ENCODE measurements at places on chromosomes 1 and 21.

DNA sequence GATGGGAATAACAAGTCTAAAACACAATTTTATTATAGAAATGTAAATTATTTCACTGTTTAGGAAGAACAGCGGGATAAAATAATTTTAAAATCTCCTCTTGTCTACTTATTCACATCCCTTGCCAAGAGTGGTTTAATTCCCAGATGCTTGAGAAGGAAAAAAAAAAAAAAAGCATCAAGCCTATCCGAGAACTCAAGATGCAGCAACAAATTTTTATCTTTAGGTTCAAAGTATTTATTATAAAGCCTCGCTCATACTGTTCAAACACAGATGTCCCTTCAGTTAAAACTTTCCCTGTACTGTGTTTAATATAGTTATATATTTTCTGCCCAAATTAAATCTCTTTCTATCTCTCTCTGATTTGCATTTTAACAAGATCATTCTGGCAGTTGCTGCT lies 1615.8 kb downstream of the PLA2G4A start:
- DNase-seq: no peak

- no peak for DNase-seq
These were observed 211.7 kb downstream of the GRIK3 start for GRCh38 chr1:36822648-36823047.

GRCh38 chr1:55055084-55055882 lies 15.9 kb downstream of the PCSK9 start:
- DNase-seq: no peak

GRCh38 chr1:153629971-153630370 lies 1.7 kb downstream of the S100A1 start:
- DNase-seq: no peak

DNA sequence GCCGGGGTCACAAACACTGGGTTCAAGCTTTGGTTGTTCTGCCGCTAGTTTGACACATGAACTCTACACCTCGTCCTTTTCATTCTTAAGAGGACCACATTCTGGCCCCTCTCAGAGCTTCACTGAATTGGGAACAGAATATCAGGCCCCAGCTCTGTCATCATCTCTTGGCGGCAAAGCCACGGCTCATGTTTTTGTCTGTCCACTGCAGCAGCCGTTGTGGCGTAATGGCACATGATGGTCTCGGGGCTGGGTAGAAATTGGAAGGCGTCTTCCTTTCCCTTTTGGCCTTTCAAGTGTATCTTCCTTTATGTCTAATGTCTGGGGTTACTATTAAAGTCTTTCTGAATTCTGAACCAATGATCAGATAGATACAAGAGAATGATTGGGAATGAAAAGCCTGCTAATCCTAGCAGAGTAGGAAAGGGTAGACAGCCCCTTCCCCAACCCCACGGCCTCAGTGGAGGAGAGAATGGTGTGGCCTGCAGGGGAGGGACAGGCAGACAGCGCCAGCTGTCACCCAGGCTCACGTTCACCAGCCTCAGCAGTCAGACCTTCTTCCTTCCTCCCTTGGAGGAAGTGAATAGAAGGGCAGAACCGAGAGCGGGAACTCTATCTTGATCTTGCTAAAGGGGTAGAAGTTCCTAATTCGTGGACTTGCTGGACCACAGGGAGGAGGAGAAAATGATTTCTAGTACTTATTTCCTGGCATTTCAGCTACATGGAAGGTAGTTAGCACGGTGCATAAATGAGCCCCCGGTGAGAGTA lies 498.1 kb downstream of the KIF26B start:
- DNase-seq: no peak

DNA sequence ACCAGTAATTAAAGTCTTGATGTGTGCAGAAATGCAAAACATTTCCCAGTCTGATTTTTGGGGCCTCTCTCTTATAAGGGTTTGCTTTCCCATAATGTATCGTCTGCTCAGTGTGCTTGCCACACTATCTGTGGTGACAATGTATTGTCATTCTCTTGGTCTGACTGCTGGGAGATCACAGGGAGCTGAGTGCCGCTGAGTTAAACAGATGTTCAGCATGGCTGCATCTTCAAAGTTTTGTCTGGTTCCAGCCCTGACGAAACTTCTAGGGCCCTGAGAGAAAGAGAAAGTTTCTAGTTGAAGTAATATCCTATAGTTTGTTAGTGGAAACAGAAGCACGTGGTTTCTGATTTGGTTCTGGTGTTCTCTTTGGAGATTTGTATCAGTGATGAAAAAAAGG lies 42.6 kb downstream of the DNM3 start:
- no peak for DNase-seq

Measured in DMS 273 treated with DMSO at 0.1 percent for 48 hours (cell line).